Stimulated activated CD4-positive, alpha-beta T cell treated with anti-CD3 and anti-CD28 coated beads, Interleukin-4, amount 100 ng/mL, for 1 hour (primary cell): ENCODE measurements at places on chromosomes 2 and 18.
A peak's percentile ranks its signal among the peaks of the same experiment; 100 is the strongest.

DNA sequence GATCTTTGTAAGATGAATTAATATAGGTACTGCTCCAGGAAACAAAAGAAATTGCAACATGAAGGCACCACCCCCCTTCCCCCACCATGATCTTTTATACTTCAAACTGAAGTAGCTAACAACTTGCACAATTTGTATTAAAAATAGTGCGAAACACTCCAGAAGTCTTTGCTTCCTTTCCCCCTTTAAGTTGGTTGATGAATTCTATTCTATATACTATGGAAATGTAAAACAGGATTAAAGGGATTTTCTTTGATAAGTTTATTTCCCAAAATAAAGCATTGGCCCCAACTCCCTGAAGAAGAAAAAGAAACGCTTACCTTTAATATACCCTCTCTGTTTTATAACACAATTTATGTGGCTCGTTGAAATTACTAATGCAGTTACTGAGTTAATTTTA is 227.1 kb downstream of the ARHGAP15 start:
- no peak for DNase-seq

- DNase-seq, result no peak
These were observed 205.8 kb downstream of the PRKCE start for GRCh38 chr2:45857275-45857609.

GRCh38 chr18:30886998-30887397 is 155.5 kb downstream of the DSC3 start:
- DNase-seq, result no peak

DNA sequence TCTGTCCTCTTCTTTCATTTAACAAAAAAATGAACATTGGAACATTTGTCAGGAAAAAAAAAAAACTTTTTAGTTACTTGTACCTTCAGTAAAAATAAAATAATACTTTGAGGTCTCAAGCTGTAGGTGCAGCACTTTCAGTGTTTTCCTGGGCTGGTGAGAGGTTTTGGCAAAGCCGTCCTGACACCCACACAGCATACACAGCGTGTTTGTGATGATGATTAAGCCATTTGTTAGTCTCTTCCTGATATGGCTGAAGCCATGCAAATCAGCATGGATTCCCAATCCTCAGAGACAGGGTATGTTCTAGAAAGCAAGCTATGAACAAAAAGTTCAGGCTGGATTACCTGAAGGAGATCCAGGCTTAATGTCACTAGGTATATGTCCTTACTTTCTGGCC is 236.8 kb downstream of the ZNF516 start:
- no peak for DNase-seq

DNA sequence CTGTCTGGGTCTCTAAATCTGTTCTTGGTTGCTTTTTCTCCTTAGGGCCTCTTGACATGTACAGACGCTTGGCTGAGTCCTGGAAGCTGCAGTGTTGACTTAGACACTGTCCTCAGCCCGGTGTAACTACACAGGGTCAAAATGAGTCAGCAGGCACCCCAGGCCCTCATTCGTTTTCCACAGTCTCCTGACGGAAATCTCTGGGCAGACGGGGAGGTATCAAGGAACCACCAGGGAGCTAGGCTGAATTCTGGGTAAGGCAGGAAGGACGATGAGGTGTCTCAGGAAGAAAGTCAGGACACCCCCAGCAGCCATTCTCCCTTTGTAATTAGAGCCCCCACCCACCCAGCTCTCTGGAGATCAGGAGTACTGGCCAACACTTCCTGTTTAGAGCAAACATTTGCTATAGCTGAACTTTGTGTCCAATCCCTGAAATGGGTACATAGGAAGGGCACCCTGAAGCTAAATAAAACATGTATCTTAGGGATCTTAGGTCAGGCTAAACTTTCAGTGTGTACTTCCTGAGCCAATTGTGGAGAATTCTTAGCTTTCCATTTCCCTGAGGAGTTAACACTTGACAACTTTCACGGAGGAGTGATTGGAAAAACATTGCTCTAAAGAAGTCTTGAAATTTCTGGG is 23.9 kb upstream of the EPAS1 start:
- DNase-seq, result no peak

DNA sequence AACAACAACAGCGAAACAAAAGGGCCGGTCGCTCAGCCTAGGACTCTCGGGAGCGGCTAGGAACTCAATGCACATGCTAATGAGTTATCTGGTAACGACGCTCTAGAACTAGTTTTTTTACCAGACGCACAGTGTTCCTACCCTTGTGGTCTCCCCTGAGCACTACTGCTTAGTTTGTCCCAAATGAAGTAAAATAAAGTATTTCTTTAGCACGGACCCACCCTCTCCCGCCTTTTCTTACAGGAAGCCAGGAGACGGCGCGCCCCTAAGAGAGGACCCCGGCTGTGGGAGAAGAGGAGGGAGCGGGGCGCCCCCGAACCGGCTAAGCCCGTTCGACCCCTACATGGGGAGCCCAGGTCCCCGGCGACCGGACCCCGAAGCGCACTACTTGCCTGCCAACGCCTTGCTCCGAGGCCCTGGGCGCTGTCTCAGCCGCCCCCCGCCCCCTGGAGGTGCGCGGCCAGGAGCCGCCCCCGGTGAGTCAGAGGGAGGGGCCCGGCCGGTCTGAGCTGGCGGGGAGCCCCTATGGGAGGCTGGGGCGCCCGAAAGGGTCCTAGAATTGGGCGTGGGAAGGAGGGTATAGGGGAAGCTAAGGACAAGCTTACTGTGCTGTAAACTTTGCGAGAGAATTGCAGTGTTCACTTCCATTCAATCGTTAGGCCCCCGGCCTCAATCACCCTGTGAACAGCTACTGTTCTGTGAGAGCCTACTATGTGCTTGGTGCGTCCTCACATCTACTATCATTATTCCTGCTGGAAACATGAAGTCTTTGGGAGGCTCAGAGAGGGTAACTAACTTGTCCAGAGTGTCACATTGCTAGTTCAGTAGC is 3.6 kb upstream of the CAPG start:
- peak; percentile 58 for DNase-seq

GRCh38 chr2:240581811-240582210 is 4.7 kb upstream of the CAPN10 start:
- no peak for DNase-seq

- no peak for DNase-seq
These were observed 328.0 kb upstream of the HS6ST1 start for GRCh38 chr2:128646691-128647090.
